Activated T-helper 1 cell treated with Interleukin-2 at 50 U/mL for 16 hours (primary cell): ENCODE measurements at places on chromosomes 2 and 18.

DNA sequence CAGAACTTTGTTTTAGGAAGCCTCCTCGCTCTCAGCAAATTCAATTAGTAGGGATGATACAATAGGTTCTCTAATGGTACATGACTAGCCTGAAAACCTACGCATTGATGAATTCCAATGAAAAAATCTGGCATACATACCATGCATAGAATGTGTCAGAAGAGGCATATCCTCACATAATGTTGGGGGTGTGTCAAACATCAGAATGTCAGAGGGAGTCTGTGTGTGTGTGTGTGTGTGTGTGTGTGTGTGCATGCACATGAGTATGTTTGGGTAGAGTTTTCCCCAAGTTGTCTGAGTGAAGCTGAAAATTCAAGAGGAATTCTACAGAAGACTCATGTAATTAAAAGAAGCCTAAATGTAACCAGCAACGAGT lies 78.5 kb downstream of the FIGN start:
- DNase-seq = no peak

GRCh38 chr2:3696545-3696944 lies 6.8 kb upstream of the DCDC2C start:
- DNase-seq = no peak

DNA sequence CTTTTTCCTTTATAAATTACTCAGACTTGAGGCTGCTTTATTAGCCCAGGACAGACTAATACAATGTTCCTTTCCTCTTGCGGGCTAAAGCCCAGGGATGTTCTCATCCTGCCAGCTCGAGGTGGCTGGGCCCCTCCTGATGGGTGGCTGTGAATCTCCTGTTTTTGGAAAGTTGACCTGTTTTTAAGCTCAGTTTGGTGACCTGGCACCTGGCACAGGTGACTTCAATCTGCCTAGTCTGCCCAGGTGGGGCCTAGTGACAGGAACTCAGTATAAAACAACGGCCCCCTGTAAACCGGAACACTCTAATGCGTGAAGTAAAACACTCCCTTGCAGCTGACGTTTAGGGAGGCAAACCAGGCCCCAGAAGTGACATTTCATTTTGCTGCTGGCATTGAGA lies 92.7 kb upstream of the SNTG2 start:
- no peak for DNase-seq

GRCh38 chr2:17634997-17635396 lies 94.5 kb downstream of the VSNL1 start:
- DNase-seq = no peak

GRCh38 chr2:71001981-71002570 lies 7.4 kb upstream of the TEX261 start:
- DNase-seq = no peak

DNA sequence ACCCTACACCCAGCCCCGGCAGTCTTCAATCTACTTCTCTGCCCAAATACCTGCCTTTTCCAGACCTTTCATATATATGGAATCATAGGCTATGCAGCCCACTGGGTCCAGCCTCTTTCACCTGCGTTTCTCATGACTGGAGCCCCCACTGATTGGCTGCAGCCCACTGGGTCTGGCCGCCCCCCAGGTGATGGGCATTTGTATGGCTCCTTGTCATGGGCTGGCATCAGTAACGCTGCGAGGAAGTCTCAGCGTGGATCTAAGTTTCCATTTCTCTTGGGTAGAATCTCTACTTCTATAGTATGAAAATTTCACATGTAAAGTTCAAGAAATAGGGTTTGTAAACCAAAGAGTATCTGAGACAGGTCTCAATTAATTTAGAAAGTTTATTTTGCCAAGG lies 281.9 kb downstream of the NDUFA10 start:
- DNase-seq = no peak
